Nasal cavity respiratory epithelium epithelial cell of viscerocranial mucosa (primary cell): ENCODE measurements at places on chromosomes 7 and 10. TPM values are rescaled to one million over a fixed set of nuclear protein-coding genes. Genes with fewer than 3 reads are reported as not detected.

Gene IQCE
- total RNA-seq = 6.2 and 13.4 TPM in 2 replicates

Gene CUZD1
- 0.34 and 0.93 TPM in 2 replicates for total RNA-seq

Gene KMT2E
- total RNA-seq = 67.0 and 109 TPM in 2 replicates

Gene CCDC146
- 2.1 and 6.8 TPM in 2 replicates for total RNA-seq

Gene IDI1
- total RNA-seq = 76.2 and 89.5 TPM in 2 replicates

Gene CAMK2B
- total RNA-seq = not detected in 2 replicates

Gene HMX3
- 0.07 and 0.34 TPM in 2 replicates for total RNA-seq

Gene GPR15LG
- under 0.01 and 1.2 TPM in 2 replicates for total RNA-seq

Gene LLCFC1
- not detected in 2 replicates for total RNA-seq

Gene FAM25G
- 10.9 TPM in 1 of 2 replicates, not detected in the other for total RNA-seq

Gene AKR1C8
- not detected in 2 replicates for total RNA-seq

Gene POU6F2
- total RNA-seq = not detected in 2 replicates

Gene SP4
- 11.5 and 14.4 TPM in 2 replicates for total RNA-seq

Gene CYP17A1
- total RNA-seq = not detected in 2 replicates

Gene FAM25A
- total RNA-seq = 342 TPM in 1 of 2 replicates, not detected in the other

Gene SFTPD
- 1.0 and 1.2 TPM in 2 replicates for total RNA-seq

Gene C10orf71
- not detected in 2 replicates for total RNA-seq

Gene CYP26C1
- under 0.01 TPM in 1 of 2 replicates, not detected in the other for total RNA-seq

Gene CPEB3
- total RNA-seq = 3.1 and 4.0 TPM in 2 replicates

Gene MRC1
- total RNA-seq = not detected in 2 replicates

Gene GRID1
- total RNA-seq = 0.21 TPM in 1 of 2 replicates, not detected in the other

Gene IFIT2
- total RNA-seq = 5.1 and 6.4 TPM in 2 replicates

Gene ZNF853
- total RNA-seq = 0.34 and 0.43 TPM in 2 replicates

Gene RAB19
- 0.50 TPM in 1 of 2 replicates, not detected in the other for total RNA-seq

Gene VSTM4
- not detected in 2 replicates for total RNA-seq

Gene TMED4
- 79.9 and 147 TPM in 2 replicates for total RNA-seq

Gene EPO
- total RNA-seq = not detected in 2 replicates

Gene ECHDC3
- total RNA-seq = 10.3 and 11.9 TPM in 2 replicates

Gene MYPN
- under 0.01 TPM in 1 of 2 replicates, not detected in the other for total RNA-seq

Gene AS3MT
- 2.1 and 5.8 TPM in 2 replicates for total RNA-seq

Gene GRM8
- not detected in 2 replicates for total RNA-seq

Gene TAS2R4
- 1.0 and 6.4 TPM in 2 replicates for total RNA-seq

Gene GIMAP4
- total RNA-seq = not detected in 2 replicates

Gene ETV1
- total RNA-seq = 0.14 and 0.68 TPM in 2 replicates

Gene MRLN
- not detected in 2 replicates for total RNA-seq

Gene SH2B2
- total RNA-seq = 2.4 and 5.1 TPM in 2 replicates

Gene OGDHL
- total RNA-seq = under 0.01 and 0.14 TPM in 2 replicates

Gene TSPAN15
- 4.4 and 12.7 TPM in 2 replicates for total RNA-seq

Gene SPACDR
- 0.34 and 0.43 TPM in 2 replicates for total RNA-seq

Gene HOGA1
- 0.21 and 0.34 TPM in 2 replicates for total RNA-seq

Gene ASZ1
- not detected in 2 replicates for total RNA-seq

Gene FAM13C
- 1.00 TPM in 1 of 2 replicates, not detected in the other for total RNA-seq

Gene SLC35G1
- total RNA-seq = 3.1 and 4.3 TPM in 2 replicates

Gene SPOCK2
- 0.21 and 0.34 TPM in 2 replicates for total RNA-seq

Gene CYP3A7
- 0.07 TPM in 1 of 2 replicates, not detected in the other for total RNA-seq
